ENCODE measurements at places on chromosomes 3 and 15. TPM values are rescaled to one million over a fixed set of nuclear protein-coding genes. Genes with fewer than 3 reads are reported as not detected.

The RLBP1 gene
- under 0.01 TPM for total RNA-seq

The OIP5 gene
- 9.6 TPM for total RNA-seq

The ALDH1A2 gene
- 1.3 TPM for total RNA-seq

The FMN1 gene
- total RNA-seq = 340 TPM

The NR2E3 gene
- total RNA-seq = not detected

The GLDN gene
- not detected for total RNA-seq

The ITGB5 gene
- total RNA-seq = 57.3 TPM
